ENCODE measurements at places on chromosomes 13 and 19.

DNA sequence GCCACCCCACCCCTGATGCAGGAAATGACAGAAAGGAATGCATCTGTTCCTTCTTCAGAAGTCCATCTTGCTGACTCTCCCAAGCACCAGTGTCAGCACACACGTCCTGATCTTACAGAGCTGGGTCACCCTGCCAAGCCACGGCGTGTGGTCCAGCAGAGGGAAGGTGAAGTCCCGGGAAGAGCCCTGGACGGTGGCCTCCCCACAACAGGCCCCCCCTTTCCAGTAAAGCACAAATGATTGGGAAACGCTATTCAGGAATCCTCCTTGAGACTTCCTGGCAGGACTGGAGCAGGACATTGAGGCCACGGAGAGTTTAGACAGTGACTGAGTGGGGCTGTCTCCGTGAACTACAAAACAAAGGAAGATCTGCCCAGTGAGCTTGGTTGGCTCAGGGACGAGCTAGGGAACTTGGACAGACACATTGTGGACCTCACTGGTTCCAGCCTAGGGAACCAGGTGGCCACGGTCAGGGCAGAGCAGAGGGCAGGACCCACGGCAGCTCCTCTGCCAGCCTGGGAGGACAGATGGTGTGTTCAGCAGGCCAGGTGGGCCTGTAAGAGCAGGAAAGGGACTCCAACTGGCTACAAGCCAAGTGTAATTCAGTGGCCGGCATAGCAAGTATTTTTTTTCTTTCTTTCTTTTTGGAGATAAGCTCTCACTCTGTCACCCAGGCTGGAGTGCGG, 41.7 kb downstream of the ELL start:
- no peak for DNase-seq

DNA sequence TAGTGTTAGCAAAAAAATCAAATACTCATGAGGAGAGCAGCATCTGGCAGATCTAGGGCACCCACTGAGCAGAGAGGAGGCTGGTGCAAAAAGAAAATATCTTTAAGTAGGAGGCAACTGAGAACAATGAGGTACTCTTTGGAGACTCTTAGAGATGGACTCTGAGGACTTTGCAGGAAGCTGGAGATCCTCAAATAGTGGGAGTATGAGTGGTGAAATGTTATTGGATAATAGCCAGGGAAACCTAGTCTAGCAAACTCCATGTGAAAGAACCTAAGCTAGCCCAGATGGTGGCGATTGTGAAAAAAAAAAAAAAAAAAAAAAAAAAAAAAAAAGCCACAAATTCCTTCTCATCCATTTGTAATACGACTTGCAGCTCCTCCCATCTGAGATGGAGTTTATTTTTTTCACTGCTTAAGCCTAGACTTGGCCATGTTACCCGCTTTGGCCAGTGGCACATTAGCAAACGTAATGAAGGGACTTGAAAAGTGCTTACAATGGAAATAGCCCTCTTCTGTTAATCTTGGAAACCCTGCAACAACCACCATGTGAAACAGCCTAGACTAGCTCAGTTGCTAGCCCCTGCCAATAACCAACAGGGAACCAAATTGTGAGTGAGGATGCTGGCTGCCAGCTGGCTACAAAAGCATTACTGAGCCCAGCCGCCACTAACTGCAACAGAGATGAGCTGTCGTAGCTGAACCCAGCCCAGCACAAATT, 476.2 kb downstream of the KLF12 start:
- no peak for DNase-seq

DNA sequence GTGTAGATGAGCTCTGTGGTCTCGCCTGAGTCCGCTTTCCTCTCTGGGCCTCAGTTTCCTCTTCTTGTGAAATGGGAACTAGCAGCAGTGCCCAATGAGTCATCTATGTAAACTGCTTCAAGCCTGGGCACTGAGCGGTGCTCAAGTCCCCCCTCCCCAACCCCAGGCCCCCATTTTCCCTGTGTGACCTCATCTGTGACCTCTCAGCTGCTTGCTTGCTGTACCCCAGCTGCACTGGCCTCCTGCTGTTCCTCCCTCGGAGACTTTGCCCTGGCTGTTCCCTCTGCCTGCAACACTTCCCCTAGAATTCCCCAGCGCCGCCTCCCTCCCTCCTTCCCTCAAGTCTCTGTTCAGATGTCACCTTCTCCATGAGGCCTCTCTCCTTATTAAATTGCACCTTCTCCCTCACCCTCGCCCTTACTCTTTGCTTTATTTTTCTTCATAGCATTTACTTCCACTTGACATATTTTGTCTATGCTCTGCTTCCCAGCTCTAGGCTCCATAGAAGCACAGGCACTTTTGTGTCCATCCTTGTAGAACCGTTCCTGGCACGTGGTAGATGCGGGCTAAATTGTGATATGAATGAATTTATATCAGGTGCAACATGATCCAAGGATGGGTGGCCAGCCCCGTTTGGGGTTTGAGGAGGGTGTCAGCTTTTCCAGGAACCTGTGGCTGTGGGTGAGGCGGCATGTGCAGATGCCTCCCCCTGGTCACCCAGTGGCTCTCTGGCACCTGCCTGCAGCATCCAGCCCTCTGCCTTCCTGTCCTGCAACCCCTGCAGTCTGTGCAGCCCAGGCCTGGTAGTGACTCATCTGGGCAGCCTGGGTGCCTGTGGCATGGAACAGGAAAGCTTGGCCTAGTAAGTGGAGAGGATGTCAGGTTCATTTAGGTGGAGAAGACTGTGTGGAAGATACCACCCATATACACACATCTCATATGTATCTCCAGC, 26.3 kb downstream of the SIPA1L3 start:
- no peak for DNase-seq

DNA sequence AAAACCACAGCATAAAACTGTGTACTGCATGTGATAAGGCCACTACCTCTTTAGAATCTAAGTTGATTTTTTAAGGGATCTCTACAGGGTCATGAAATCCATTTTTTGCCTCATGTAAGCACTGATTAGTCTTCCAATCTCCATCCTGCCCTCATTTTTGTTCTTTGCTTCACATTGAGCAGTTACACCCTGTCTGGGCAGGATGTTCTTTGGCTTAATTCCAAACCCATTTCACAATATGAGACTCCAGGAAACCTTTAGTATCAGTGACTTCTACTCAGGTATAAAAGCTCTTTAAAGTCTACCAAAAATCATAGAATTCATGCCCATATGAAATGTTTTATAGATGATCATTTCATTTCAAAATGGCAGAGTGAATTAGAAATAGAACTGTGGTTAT, 592.6 kb downstream of the TBC1D4 start:
- DNase-seq = no peak

DNA sequence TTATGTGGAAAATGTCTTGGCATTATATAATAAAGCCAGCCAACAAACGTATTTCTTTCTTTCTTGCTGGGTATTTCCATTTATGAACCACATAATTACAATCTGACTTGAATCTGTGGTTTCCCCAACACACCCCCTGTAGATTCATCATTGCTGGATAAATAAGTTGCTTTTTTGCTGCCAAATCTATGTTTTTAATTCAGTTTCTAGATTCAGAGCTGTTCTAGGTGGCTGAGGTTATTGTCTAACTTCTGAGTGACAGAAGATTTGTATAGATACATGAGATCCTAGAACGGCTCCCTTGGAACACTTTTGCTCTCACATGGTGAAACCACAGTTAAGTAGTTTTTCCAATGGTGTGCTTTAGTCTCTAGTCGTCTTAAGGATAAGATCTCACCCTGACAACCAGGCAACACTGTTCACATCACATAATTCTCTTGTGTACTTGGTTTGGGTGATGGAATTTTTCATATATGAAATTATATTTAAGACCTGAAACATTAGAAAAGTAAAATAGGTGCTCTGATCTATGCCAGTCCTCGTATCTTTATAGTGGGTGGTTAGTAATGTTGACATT, 239.1 kb downstream of the KLF12 start:
- DNase-seq = no peak

DNA sequence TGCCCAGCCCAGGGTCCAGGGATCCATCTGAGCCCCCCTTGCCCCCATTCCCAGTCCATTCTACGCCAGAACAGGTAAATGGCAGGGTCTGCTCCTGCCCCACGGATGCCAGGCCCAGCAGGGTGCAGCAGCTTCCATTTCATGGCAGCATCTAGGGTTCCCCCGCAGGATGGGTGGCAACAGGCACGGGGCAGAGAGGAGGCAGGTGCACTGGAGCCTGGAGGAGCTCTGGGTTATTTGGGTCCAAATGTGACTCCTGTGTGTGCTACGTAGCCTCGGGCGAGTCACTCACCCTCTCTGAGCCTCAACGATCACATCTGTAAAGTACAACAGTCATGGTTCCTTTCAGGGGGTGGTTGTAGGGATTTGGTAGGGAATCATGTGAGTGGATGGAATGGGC, 27.4 kb downstream of the IL12RB1 start:
- DNase-seq = no peak

GRCh38 chr13:108734676-108735075, 105.3 kb downstream of the MYO16 start:
- DNase-seq = no peak

DNA sequence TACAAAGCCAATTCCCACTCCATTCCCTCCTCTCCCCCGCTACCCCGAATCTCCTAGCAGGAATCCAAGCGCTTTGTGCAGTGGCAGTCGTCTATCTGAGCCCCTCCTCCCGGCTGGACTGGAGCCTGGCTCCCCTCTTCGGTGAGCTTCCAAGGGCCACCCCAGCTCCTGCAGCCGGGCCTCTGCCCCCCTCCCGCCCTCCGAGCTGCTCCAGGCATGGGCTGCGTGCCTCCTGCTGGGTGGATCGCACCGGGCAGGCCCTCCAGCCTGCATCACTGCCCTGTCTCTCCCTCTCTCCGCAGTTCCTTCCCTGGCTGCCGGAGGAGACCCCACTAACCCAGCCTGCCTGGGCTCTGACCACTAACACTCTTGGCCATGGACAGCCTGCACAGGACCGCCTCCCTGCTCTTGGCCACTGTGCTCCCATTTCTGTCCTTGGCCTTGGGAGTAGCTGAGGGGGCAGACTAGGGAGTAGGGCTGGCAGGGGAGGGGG, 12.9 kb upstream of the LENG8 start:
- DNase-seq = no peak

DNA sequence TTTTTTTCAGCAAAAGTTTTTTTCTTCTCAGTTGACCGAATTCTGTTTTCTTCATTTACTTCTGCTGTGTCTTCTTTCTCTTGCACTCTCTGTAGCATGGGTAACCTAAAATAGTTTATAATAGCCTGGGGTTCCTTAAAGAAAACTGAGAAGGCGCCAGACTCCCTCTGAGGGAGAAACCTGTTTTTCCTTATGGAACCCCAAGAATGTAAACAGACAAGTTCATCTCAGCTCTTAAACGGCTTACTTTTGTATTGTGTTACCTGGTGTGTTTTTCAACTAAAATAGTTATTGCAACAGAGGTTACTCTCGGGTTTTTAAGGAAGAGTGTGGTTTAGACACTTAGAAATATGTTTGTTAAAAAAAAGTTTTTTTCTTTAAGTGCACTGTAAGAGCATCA, 23.8 kb upstream of the TM9SF2 start:
- no peak for DNase-seq

DNA sequence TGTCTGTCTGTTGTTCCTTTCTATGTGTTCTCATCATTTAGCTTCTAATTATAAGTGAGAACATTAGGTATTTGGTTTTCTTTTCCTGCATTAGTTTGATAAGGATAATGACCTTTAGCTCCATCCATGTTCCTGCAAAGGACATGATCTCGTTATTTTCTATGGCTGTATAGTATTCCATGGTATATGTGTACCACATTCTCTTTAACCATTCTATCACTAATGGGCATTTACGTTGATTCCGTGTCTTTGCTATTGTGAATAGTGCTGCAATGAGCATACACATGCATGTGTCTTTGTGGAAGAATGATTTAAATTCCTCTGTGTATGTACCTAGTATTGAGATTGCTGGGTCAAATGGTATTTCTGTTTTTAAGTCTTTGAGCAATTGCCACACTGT, 1799.7 kb downstream of the SLITRK5 start:
- DNase-seq = no peak

DNA sequence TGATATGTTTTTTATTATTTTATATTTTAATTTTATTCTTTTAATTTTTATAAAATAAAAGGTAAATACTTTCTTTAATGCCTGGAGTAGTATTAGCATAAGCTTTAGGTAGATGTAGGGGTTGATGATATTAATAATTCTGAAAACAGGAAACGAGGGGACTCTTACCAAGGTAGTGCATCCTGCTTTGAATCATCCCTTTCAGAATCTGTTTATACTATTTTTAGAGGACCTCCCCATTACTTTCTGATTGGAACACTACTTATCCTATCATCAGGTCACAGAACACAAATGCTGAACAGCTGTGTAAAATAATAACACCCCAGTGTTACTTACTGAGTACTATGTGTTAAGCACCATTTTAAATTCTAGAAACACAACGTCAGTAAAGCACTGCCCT, 27.3 kb downstream of the COG6 start:
- DNase-seq = no peak

- no peak for DNase-seq
Observed at GRCh38 chr13:27851096-27851850, 59.0 kb downstream of the GSX1 start.

- no peak for DNase-seq
Observed at GRCh38 chr19:44974857-44975256, 19.7 kb downstream of the CLPTM1 start.

DNA sequence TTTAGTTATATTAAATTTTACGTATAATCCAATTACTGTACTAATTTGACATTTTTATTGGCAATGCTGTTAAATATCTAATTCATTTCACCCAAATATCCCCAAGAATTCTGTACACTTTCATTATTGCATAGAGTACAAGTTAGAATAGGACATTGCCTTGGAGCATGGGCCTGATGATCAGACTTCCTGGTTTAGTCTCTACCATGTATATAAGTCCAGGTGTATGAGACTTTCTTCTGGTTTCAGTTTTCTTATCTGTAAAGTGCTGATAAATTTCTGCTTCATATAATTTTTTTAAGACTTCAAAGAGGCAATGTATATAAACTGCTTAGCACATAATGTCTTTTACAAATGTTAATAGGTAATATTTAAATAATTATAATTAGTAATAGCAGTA, 179.4 kb downstream of the KLF12 start:
- DNase-seq = no peak

DNA sequence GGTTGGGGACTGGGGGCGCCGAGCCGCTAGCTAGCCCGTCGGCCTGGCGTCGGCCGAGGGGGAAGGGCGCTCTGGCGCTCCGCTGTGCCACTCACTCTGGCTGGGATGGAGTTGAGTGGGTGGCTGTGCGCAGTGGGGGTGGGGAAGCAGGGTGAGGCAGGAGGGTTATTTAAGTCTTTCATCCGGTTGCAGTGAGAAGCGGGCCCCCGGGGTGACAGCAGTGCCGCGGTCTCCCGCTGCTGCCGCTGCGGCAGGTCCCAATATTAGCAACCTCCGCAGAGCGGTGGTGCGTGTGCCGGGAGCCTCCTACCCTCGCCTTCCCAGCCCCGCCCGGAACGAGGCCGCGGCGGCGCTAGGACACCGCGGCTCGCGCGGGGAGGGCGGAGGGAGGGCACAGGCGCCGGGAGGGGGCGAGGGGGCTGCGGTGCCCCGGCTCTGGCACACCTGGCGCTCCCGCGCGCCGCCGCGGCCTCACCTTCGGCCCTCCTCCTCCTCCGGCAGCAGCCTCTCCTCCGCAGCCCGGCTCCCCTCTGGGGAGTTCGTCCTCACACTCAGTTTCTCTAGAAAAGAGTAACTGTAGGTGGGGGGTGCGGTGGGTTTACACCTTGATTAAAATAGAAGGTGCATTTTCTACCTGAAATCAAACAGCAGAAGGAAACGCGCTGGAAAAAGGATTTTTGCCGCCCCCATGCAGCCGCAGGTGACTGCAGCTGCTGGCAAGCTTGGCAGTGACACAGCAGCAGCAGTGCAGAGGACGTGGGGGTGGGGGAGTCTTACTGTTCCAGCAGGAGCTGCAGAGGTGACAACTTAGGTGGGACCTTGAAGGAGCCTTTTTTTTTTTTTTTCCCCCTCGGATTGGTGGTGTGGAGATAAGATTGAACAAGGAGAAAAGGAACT, 4.5 kb downstream of the FGF9 start:
- DNase-seq = no peak

Measured in activated CD8-positive, alpha-beta memory T cell treated with anti-CD3 and anti-CD28 coated beads for 1 hour (primary cell).